Activated CD8-positive, alpha-beta T cell treated with anti-CD3 and anti-CD28 coated beads, Interleukin-2, amount 10 ng/mL, durations not matched to agents 7 days and 5 days (primary cell): ENCODE measurements at places on chromosomes 3 and 15.
A peak's percentile ranks its signal among the peaks of the same experiment; 100 is the strongest.

- no peak for DNase-seq
These were observed 3.6 kb upstream of the DENND4A start for GRCh38 chr15:65795663-65796216.

GRCh38 chr3:177928172-177928873, 607.9 kb upstream of the KCNMB2 start:
- DNase-seq = no peak

- DNase-seq = no peak
These were observed 23.9 kb upstream of the SLC25A36 start for GRCh38 chr3:140917772-140918171.

DNA sequence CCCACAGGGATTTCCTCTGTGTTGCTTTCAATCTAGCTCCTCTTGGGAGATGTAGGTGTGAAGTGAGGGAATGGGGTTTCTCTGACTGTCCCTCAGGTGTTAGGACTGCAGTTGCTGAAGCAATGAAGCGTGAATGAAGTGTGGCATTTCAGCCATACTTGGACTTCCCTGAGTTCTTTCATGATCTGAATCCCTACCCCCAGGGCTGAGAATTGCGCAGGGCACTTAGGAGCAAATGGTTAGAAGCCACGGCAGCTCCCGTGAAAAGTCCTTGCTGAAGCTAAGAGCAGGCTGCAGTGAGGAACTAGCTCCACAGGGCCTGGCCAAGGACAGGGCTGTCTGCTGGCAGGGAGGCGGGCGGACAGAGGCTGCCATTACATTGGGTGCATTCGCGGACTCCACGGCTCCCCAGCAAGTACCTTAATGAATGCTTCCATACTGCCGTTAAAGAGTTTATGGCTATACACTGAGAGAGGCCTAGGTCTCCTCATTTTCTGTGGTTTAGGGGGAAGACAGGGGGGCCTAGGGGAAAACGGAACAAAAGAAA, 69.0 kb upstream of the RAD18 start:
- no peak for DNase-seq

- DNase-seq = no peak
These were observed 34.5 kb downstream of the GABPB1 start for GRCh38 chr15:50320504-50320903.

DNA sequence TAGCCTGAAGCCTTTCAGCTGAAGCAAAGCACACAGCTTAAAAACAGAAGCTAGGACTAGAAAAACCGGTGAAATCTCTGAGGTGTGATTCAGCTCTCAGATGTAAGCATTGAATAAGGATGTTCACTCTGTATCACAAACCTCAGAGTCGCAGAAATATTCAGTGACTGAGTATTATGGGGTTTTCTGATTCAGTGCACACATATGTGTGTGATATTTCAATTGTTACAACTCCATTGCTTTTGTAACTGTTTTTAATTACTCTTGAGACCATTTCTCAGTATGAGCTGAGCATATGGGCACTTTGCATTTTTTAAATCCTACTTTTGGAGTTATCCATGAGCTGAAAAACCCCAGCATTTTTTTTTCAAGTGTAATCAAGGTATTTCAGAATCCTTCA, 868.8 kb downstream of the NTRK3 start:
- no peak for DNase-seq

DNA sequence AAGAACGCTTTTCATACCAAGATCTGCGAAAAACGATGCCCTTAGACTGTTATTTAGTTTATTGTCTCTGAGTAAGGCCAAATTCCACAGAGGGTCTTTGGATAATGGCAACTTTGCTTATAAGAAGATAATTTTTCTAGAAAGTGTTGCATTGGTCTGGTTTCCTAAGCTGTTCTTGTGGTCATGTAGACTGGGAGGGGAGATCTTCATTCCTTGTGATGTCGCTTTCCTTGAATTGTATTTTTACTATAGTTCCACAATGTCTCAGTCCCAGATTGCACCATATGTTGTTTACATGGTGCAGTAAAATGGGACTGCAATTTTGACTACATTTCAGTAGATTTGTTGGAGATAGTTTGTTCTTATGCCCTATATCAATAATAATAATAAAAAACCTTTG, 28.8 kb upstream of the ST3GAL6 start:
- DNase-seq = no peak

DNA sequence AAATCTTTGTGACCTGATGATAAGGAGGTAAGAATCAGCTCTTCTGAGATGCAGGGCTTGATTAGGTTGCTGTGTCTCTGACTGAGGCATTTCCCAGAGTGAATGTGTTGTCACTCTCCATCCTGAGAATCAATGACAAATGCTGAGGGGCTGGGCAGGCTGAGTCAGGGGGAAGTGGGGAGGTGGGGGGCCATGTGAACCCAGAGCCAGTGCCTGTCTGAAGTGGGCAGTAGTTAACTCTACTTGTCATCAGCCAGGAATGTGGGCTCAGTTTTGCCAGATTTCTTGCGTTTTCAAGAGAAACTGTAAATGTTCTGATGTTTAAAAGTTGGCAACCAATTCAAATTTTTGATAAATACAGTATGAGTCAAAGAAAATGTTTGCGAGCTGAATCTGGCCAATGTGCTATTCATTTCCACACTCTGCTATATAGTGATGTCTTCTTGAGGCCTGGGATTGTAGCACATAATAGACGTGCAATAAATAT, 3.1 kb upstream of the BNC1 start:
- no peak for DNase-seq

DNA sequence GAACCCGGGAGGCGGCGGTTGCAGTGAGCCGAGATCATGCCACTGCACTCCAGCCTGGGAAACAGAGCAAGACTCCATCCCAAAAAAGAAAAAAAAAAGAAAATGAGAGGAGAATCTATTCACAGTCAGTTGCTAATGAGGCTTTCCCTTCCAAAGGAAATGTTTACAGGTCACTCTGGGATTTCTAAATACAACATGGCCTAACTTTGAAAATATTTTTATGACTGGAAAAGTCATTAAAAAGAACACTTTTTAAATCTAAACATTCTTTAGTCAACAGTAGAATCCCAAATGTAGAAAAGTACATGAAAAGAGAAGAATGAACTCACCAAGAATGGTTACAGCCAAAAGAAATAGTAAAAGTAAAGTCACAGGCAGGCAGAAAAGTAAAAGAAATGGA, 78.6 kb downstream of the PLD1 start:
- no peak for DNase-seq

DNA sequence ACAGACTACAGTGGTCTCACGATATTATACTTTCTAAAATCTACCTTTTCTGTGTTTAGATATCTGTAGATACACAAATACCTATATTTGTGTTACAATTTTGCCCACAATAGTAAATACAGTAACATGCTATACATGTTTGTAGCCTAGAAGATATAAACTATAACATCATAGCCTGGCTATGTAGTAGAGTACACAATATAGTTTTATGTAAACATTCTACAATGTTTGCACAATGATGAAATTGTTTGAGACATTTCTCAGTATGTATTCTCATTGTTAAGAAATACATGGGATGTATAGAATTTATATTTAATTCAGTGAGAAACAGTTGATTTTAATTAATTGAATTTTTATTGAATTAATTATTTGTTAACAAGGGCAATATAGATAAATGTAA, 1367.0 kb downstream of the OTOL1 start:
- DNase-seq = no peak

DNA sequence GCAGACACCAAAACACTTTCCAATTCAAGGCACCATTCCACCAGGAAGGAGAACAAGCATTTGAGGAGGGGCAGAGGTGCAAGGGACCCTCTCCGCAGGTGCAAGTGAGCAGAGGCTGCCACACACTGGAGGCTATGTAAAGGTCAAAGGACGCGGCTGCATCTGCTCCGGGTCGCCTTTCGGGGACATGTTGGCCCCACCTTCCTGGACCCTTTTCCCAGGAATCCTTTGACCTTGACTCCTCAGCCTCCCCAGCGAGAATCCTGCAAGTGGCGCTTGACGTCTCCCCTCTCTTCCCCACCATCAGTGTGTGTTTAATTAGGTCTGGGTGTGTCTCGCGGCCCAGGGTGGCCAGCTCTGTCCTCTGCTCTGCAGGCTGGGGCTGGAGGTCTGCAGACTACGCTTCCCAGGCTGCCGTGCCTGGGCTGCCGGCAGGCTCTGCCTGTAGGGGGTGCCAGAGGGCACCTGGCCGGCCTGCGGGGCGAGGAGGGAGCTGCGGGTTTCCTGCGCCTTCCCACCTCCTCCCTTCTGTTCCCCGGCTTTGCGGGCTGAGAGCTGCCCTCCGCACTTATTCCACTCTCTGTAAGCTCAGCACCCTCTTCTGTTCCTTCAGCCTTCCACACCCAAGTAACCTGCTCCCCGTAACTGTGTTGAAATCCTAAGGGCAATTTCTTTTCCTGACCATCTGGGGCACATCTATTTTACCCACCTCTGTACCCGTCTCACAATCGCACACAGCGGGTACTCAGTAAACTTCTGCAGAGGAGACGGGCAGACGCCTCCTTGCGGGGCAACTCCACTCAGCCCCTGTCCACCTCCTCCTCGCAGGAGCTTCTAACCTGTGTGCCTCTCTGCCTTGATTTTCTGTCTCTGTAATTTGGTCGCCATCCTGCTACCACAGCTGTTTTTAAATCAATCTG, 129.8 kb downstream of the NSMCE3 start:
- peak; percentile 61 for DNase-seq

DNA sequence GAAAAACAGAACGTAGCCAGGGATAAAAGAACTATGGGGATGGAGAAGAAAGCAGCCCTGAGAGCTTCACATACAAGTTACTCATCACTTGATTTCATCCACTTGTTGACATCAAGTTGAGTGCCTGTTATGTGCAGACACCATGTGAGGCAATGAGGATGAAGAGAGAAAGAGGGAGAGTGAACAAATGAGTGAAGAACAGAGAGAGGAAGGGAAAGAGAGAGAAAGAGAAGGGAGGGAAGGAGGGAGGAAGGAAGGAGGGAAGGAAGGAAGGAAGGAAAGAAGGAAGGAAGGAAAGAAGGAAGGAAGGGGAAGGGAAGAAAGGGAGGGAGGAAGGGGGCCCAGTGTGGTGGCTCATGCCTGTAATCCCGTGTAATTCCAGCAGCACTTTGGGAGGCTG, 72.3 kb upstream of the SMAD3 start:
- DNase-seq = no peak

DNA sequence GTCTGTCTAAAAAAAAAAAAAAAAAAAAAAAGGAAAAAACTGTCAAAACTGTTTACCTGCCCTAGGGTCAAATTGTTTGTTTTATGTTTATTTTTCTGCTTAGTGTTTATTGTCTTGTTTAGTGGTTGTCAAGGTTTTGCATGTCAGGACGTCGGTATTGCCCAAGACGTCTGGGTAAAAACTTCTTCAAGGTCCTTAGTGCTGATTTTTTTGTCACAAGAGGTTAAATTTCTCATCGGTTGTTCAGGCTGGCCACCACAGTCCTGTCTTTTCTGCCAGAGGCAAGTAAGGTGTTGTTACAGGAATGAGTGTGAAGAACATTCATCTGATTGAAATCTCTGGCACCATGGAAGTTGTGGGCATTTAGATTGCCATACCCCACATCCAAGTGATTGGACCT, 7.0 kb downstream of the DET1 start:
- no peak for DNase-seq

DNA sequence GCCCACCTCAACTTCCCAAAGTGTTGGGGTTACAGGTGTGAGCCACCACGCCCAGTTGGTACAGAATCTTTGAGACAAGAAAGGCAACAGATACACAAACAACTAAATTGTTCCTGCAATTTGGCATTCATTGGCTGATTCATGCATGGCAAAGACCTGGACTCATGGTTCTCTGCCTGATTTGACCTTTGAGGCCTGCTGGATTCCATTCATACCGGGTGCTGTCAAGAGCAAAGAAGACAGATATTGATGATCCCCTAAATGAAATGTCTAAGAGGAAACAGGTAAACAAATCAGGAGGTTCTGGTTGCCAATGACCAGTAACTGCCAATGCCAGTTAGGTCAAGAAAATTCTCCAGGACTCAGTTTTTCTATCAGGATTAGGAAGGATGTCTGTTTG, 43.9 kb upstream of the RAD18 start:
- DNase-seq = no peak

DNA sequence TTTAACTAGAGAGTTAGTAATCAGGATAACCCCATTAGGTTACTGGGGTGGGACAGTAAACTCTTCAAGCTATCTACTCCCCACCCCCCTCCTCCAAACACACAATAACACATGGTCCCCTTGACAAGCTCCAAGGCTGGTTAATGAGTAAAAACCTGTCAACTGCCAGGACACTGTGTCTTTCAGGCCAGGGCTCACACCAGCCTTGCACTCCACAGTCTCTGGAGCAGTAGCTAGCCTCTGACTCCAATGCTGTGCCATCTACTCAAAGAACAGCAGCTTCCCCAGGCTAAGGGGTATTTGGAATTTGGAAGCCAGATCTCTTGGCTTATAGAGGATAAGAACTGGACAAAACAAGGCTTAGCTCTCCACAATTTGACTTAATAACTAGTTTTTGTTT, 115.8 kb downstream of the LRIG1 start:
- DNase-seq = no peak

- DNase-seq = no peak
These were observed at the start of gene PTX3 for GRCh38 chr3:157436583-157437291. PTX3 (plus strand) TSS chr3:157436850; CDS start chr3:157436934, 84 bp downstream.

DNA sequence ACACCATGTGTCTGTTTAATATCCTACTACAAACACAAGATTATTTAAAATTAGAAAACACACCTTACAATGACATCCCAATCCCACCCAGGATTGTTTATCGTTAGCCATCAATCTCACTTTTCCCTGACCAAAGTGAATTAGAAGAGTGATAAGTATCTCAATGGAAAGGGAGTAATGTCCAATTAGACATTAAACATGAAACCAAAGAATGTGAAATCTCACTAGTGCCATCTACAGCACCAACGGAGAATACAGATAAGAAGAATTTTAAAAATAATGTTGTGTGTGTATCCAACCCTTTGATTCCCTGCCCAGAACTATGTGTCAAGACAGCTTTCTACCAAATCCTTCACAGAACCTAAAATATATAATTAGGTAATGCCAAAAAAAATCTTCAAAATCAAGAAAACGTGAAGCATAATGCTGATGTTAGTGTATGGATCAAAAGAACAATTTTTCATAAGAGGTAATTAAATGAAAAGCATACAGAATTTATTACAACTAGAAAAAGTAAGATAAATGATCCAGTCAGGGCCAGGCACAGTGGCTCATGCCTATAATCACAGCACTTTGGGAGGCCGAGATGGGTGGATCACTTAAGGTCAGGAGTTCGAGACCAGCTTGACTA, 64.2 kb downstream of the SCAPER start:
- DNase-seq = no peak

GRCh38 chr3:45003859-45004258, 22.2 kb upstream of the CLEC3B start:
- no peak for DNase-seq

DNA sequence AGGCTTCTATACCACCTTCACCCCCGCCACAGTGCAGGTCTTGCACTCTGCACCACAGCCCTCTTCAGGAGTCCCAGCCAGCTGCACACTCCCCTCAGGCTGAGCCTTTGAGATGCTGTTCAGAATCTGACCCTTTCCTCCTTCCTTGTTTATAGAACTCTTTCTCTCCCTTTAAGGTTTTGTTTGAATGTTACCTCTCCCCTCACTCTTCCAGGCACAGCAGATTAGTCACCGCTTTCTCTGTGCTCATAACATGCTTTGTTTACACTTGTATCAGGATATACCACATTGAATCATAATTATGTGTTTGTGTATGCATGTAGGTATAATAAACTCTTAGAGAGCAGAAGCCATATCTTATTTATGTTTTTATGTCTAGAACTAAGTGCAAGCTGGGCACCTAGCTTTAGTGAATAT, 168.4 kb upstream of the BCL6 start:
- DNase-seq = no peak

GRCh38 chr3:17686613-17687012, 55.8 kb downstream of the TBC1D5 start:
- DNase-seq = no peak

GRCh38 chr3:32643354-32643753, 41.6 kb upstream of the CNOT10 start:
- DNase-seq = no peak
